ENCODE measurements at places on chromosomes 16 and 17.

GRCh38 chr16:13835935-13836730, 83.8 kb upstream of the ERCC4 start:
- DNase-seq, result no peak

DNA sequence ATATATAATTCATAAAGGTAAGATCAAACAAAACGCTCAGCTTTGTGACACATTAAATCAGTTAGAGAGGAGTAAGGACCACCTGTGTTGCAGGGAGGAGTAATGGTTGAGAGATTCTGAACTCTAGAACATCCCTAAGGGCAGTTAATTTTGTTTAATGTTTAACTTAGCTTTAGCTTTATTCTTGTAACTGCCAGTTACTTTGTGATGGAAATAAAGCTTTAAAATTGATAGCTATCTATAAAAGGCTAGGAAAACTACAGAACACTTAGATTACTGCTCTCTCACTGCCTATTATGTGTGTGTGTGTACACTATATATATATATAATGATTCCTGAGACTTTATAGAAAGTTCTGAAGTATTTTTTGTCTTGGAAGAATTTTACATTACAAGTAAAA, 37.8 kb downstream of the PTRH2 start:
- DNase-seq, result no peak

- no peak for DNase-seq
Measured at GRCh38 chr17:72358465-72358864, 237.6 kb downstream of the SOX9 start.

DNA sequence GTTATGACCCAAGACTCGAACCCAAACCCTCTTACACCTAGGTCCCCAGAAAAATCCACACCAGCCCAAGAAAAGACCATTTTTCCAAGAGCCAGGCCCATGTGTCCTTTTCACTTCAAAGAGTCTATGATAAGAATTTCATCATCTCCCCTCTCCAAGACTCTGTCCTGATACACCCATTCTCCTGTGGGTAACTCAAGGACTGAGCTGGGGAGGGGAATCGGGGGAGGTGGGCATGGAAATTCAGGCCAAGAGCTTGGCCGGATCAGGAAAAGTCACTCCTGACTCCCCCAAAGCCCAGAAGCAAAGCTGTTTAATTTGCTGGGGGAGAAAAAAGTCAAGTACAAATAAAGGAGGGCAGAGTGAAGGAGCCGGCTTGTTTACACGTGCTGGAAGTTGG, 3.7 kb downstream of the ACLY start:
- no peak for DNase-seq

- DNase-seq, result no peak
Measured at GRCh38 chr16:12002447-12003006, 26.0 kb downstream of the SNX29 start.

DNA sequence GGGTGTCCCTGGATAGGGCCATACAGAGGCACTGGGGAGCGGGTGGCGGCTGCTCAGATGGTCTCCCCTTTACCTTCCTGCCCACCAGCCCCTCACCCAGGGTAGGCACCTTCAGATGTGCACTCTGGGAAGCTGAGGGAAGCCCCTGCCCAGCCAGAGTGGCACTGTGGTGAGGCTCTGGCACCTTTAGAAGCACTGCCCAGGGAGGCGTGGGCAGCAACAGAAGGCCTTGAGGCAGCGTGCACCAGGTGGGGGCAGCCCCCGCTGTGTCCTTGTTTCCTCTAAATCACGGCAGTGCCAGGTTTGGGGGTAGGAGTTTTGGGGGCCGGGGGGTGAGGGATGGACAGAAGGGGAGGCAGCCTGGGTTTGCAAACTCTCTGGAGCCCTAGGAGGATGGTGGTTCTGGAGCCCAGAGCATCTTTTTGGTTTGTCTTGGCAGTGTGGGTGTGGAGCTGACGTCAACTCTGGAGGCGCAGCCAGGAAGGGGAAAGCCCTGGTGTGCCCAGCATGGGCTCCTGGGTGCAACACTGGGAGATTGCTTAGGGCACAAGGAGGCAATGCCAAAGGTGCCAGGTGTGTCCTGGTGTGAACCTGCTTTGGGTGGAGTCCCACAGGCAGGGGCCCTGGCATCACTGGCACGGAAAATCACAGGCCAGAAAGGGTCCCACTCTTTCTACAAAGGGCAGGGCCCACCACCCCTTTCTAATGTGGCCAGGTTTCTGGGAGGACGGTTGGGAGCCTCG, 23.1 kb upstream of the CDC42EP4 start:
- DNase-seq, result no peak

- no peak for DNase-seq
Measured at GRCh38 chr17:76481071-76481655, 13.8 kb downstream of the AANAT start.

DNA sequence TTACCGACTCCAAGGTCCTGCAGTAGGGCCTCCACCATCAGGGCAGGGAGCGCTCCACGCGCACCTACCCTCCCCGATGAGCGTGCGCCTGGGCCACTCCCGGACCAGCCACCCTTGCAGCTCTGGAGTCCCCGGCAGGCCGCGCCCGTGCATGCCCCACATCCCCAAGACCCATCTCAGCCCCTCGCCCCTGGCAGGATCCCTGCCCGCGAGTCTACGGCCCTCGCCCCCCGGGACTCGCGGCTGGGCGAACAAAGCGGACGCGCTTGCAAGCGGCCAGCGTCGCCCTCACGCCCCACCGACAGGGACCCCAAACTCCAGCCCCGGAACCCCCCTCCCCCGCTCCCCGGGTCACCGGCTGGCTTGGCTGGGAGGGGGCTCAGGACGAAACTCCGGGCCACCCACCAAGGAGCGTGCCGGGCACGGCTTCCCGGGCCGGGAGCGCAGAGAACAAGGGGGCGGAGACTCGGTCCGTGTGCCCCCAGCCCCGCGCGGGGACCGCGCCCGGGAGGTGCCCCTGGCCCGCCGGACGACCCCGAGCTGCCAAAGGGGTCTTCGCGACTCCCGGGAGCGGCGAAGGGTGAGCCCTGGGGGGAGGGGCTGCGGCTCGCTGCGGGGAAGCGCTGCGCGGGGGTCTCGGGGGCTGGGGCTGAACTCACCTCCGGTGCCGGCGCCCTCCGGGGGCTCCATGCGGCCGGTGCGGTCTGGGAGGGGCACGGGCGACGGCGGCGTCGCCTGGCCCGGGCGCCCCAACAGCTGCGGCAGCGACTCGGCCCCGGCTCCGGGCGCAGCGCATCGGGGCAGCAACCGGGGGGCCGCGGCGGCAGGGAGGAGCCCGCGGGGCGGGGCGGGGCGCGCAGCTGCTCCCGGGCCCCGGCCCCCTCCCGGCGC, at the start of gene DBNDD1:
TSS of gene DBNDD1 (minus strand) at position 805 of the 891 bp plus-strand sequence. CDS start at position 690, 115 bp downstream.
- DNase-seq, result no peak

- DNase-seq, result no peak
Measured at GRCh38 chr17:56038131-56038530, 115.1 kb upstream of the ANKFN1 start.

DNA sequence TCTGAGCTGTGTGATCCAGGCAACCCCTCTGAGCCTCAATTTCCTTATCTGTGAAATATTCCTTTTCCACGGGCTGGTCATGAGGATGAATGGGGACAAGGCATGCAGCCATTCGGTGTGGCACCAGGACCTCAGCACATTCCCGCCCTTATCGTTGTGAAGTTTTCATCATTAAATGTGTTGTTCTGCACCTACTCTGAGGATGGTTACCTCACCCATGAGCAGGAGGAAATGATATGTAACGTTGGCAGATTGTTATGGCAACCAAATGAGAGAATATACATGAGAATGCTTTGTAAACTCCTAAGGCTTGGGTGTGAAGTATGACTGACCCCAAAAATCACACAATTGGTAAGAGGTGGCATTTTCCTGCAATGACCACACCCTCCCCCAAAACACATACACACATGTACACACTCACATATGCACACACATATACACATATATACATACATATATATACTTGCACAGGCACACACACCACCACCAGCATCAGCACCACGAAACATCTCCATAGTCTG, 39.5 kb downstream of the SMARCE1 start:
- DNase-seq, result peak; percentile 44

DNA sequence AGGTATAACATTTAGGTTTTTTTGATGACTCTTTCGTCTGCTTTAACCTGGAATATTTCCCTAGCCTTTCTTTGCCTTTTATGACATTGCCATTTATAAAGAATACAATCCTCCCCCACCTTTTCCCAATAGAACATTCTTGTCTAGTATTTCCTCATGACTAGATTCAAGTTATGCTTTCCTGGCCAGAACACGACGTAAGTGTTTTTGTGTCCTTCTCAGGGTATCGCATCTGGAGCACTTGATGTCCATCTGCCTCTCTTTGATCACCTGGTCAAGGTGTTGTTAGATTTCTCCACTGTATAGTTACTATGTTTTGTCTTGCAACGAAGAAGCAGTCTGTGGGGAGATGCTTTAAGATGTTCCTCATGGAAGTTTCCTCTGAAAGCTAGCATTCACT, 87.4 kb downstream of the MSI2 start:
- no peak for DNase-seq

- DNase-seq, result no peak
Measured at GRCh38 chr16:16982614-16983013, 488.1 kb downstream of the XYLT1 start.

- DNase-seq, result peak; percentile 52
Measured at GRCh38 chr16:58020628-58021521, 4.7 kb upstream of the MMP15 start.

GRCh38 chr16:50201787-50202186, 48.7 kb downstream of the TENT4B start:
- no peak for DNase-seq

DNA sequence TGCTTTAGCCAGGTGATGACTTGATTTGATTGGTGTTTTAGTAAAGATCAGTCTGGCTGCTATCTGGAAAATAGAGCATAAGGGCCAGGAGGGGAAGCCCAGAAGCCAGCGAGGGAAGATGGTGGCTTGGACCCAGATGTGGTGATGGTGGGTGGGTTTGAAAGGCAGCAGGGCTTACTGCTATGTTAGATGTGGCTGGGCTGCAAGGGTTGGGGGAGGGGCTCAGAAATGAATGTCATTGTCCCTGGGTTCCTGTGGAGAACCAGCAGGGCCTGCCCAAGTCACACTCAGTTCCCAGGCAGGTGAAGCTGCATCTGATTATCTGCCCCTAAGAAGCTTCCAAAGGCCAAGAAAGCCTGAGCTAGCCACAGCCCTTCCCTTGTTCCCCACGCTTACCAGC, 71.7 kb upstream of the BRD7 start:
- no peak for DNase-seq

- DNase-seq, result no peak
Measured at GRCh38 chr17:14334919-14335318, 34.0 kb downstream of the HS3ST3B1 start.

- no peak for DNase-seq
Measured at GRCh38 chr16:81696961-81697615, 82.0 kb upstream of the PLCG2 start.

GRCh38 chr16:84841787-84842300, 22.1 kb downstream of the CRISPLD2 start:
- DNase-seq, result no peak

DNA sequence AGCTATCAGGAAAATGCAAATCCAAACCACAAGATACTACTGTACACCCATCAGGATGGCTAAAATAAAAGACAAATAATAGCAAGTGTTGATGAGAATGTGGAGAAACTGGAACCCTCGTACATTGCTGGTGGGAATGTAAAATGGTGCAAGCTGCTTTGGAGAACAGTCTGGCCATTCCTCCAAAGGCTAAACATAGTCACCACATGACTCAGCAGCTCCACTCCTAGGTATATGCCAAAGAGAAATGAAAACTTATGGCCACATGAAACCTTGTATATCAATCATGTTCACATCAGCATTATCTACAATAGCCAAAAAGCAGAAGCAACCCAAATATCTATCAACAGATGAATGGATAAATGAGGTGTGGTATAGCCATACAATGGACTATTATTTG, 28.5 kb downstream of the VAC14 start:
- DNase-seq, result no peak

- no peak for DNase-seq
Measured at GRCh38 chr16:58495521-58496331, 4.2 kb upstream of the NDRG4 start.

- peak; percentile 54 for DNase-seq
Measured at GRCh38 chr16:10964891-10965326, 20.5 kb downstream of the CLEC16A start.

DNA sequence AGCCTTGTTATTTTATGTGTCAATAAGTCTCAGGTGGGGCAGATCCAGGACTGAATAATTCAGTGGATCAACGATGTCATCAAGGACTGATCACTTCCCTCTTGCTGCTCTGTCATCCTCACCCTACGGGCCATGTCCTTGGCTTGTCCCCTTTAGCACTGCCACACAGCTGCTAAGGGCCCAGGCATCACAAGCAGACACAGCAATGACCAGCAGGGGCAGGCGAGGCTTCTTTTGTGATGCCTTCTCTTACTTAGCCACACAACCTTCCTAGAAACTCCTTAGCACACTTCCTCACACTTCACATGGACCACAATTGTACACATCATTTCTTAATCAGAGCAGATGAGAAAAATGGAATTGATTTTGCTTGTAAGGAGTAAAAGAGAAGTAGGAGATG, 356.3 kb upstream of the SOX9 start:
- no peak for DNase-seq

DNA sequence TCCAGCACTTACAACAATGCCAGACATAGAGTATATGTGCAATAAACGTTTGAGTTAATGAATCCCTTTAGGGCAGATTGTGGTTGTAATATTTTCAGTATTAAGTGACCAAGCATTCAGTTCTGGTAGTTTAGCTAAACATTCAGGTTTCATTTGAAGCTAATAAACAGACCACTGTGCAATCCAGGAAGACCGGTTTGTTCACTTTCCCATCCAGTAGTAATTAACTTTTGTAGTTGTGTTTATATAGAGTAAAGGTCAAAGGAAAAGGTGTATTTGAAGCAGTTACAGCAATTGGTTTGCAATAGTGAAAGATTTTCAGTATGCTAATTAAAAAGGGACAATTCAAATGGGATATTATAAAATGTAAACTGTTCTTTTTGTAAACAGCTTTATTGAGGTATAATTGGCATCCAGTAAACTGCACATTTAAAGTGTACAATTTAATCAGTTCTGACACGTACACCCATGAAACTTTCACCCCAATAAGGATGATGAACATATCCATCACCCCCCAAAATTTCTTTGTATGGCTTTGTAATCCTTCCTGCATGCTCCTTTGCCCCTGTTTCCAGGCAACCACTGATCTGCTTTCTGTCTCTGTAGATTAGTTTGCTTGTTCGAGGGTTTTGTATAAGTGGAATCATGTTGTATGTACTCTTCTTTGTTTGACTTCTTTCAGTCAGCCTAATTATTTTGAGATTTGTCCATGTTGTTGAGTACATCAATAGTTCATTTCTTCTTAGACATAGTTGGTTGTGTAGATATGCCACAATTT, 26.3 kb downstream of the MRTFB start:
- DNase-seq, result no peak

Measured in effector CD4-positive, alpha-beta T cell (primary cell).